Aortic smooth muscle cell (primary cell): ENCODE measurements at places on chromosomes 16 and 17. TPM values are rescaled to one million over a fixed set of nuclear protein-coding genes. Genes with fewer than 3 reads are reported as not detected.

Gene BAIAP3
- 0.92 and 1.2 TPM in 2 replicates for total RNA-seq

Gene MYBBP1A
- 26.5 and 59.3 TPM in 2 replicates for total RNA-seq

Gene OR1F1
- total RNA-seq = not detected in 2 replicates

Gene TNRC6C
- total RNA-seq = 8.3 and 10.1 TPM in 2 replicates

Gene CPNE7
- 8.9 and 12.2 TPM in 2 replicates for total RNA-seq

Gene ATP2C2
- 0.06 TPM in 1 of 2 replicates, not detected in the other for total RNA-seq

Gene HP
- total RNA-seq = not detected in 2 replicates

Gene BCL6B
- total RNA-seq = 3.4 and 7.3 TPM in 2 replicates

Gene SDR42E1
- under 0.01 TPM in 2 replicates for total RNA-seq

Gene SLC5A10
- under 0.01 TPM in 1 of 2 replicates, not detected in the other for total RNA-seq

Gene B9D1
- total RNA-seq = 38.8 and 45.8 TPM in 2 replicates

Gene PSMC3IP
- total RNA-seq = 8.9 and 15.7 TPM in 2 replicates

Gene TBX4
- total RNA-seq = 0.12 TPM in 1 of 2 replicates, not detected in the other

Gene NHERF2
- total RNA-seq = 98.1 and 182 TPM in 2 replicates

Gene GP2
- not detected in 2 replicates for total RNA-seq

Gene RNF222
- not detected in 2 replicates for total RNA-seq

Gene SLC16A5
- 1.1 and 1.5 TPM in 2 replicates for total RNA-seq

Gene SPEM3
- total RNA-seq = not detected in 2 replicates

Gene NOTUM
- total RNA-seq = under 0.01 TPM in 1 of 2 replicates, not detected in the other

Gene KRTAP4-6
- total RNA-seq = not detected in 2 replicates

Gene KRTAP1-1
- not detected in 2 replicates for total RNA-seq

Gene AATK
- 1.3 and 3.0 TPM in 2 replicates for total RNA-seq

Gene GOSR2
- 51.3 and 56.4 TPM in 2 replicates for total RNA-seq

Gene HOXB13
- not detected in 2 replicates for total RNA-seq

Gene PPP4C
- total RNA-seq = 167 and 192 TPM in 2 replicates

Gene GNG13
- not detected in 2 replicates for total RNA-seq

Gene SPATA32
- total RNA-seq = under 0.01 and 0.06 TPM in 2 replicates

Gene CTF1
- 0.81 and 0.92 TPM in 2 replicates for total RNA-seq

Gene CDH13
- 95.3 and 119 TPM in 2 replicates for total RNA-seq

Gene KANSL1
- 49.5 and 56.4 TPM in 2 replicates for total RNA-seq

Gene KRT28
- total RNA-seq = not detected in 2 replicates

Gene PFAS
- total RNA-seq = 10.3 and 14.8 TPM in 2 replicates

Gene PRKCA
- total RNA-seq = 16.1 and 22.4 TPM in 2 replicates

Gene KRTAP4-5
- total RNA-seq = not detected in 2 replicates

Gene IGFBP4
- total RNA-seq = 427 and 557 TPM in 2 replicates

Gene BICDL2
- total RNA-seq = 0.13 TPM in 1 of 2 replicates, not detected in the other
